ENCODE measurements at places on chromosomes 6 and 20.

DNA sequence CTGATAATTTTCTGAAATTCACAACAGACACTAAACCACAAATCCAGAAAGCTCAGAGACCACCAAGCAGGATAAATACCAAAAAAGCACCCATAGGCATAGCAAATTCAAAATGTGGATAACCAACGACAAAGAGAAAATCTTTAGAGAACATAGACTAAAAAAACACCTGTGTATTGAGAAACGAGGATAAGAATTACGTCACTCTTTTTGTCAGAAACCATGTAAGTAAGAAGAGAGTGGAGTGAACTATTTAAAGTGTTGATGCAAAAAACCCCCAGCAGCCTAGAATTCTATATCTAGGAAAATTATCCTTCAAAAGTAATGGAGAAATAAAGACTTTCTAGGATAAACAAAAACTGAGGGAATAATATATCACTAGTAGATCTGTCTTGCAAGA lies 126.9 kb upstream of the SCGN start:
- no peak for DNase-seq

GRCh38 chr6:15810618-15811017 lies 147.8 kb upstream of the DTNBP1 start:
- DNase-seq: no peak

- DNase-seq: no peak
These were observed 229.8 kb downstream of the IBTK start for GRCh38 chr6:82017773-82018172.

GRCh38 chr6:130620338-130620781 lies 206.8 kb upstream of the SMLR1 start:
- no peak for DNase-seq

DNA sequence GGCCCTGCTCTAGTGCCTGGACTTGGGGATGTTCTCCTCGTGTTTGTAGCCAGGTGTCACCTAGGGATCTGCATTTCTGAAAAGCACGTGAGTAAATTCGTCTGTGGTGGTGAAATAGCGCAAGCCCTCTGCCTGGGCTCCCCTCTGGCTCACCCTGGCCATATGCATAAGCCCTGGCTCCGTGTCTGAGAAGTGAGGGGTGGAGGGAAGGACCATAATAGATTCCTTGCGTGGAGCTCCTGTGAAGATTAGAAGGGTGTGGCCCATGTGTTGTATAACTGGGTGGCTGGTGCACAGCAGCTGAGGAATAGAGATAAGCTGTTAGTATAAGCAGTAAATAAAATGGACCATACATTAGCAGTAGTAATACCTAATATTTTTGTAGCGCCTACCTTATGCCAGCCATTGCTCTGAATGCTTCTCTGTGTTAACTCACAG lies 4.8 kb downstream of the BCAS1 start:
- DNase-seq: no peak

- no peak for DNase-seq
These were observed 15.5 kb downstream of the CYP39A1 start for GRCh38 chr6:46637145-46637544.

- DNase-seq: no peak
These were observed 622.2 kb downstream of the DOK5 start for GRCh38 chr20:55097621-55098020.

DNA sequence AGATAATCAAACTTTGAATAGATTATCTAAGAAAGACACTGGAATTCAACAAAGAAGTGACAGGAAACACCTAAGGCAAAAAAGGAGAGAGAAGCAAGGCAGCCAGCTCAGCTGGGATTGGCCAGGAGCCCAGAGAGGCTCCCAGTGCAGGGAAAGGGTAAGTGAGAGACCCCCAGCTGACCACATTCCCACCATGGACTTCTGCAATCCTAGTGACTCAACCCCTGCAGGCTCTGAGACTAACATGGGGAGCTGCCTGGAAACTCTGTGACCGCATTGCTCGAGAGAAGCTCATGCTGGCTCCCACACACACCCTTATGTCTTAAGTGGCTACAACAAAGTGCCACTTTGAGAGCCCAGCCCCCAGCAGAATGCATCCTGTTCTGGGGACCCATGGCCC lies 215.1 kb downstream of the PACRG start:
- DNase-seq: no peak

DNA sequence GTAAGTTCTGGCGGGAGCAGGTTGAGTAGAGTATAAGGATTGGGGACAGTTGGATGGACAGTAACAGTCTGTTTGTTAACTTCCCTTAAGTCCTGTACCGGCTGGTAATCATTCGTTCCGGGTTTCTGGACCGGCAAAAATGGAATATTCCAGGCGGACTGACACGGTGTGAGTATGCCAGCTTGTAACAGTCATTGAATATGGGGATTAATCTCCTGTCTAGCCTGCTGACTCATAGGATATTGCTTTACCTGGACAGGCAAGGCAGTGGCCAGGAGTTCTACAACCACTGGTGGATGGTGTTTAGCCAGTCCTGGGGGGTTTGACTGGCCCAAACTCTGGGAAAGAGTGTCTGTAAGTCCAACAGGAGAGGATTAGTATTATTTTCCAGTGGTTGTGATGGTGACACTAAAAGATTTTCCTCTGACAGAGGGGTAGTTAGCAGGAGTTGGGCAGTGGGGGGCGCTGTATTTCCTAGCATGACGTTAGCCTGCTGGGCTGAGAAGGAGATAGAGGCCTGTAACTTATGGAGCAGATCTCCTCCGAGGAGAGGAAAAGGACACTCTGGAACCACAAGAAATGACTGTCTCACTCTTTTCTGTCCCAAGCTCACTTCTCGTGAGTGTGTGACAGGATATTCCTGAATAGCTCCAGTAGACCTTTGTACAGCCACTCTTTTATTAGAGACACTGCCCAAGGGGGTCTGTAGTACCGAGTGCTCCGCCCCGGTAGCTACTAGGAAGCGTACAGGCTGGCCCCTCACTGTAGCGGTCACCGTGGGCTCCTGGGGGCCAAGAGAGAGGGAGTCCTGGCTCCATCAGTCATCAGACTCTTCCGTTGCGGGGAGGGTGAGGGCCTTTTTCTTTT lies 152.2 kb downstream of the TRIM27 start:
- no peak for DNase-seq

DNA sequence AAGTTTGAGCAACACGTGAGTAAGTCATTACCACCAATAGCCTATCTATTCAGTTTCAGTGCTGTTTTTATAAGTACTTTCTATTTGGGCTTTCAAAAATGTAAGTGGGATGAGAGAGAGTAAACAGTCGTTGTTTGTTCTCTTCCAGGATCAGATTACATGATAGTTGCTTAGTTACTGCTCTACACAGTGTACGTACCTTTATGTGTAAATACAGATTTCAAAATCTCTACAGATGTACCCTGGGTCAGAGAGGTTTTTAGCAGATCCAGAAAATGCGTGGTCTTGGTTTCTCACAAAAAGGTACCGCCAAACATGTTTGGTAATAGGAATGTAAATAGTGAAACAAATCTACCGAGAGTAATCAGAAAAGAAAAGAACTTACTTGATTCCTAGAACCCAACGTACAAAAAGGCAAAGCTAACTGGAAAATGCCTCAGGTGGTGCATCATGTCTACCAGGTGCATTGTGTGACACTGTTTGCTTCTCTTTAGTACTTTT lies 421.1 kb downstream of the BCKDHB start:
- DNase-seq: no peak

DNA sequence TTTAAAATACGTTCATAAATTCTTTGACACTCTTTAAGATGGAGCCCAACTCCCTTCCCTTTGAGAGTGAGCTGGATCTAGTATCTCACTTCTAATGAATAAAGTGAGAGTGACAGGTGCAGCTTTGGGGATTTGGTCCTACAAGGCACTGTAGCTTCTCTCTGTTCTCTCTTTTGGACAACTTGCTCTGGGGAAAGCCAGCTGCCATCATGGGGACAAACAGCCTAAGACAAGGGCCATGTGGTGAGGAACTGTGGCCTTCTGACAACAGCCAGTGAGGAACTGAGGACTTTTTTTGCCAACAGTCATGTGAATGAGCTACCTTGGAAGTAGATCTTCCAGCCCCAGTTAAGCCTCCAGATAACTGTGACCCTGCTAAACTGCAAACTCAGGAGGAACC lies 272.8 kb upstream of the AGPAT4 start:
- DNase-seq: no peak
